Adrenal gland (tissue), 19 donors: ENCODE measurements at places on chromosomes 2 and 18. TPM values are rescaled to one million over a fixed set of nuclear protein-coding genes. Genes with fewer than 3 reads are reported as not detected.

IFIH1 gene
- 11.7 TPM for total RNA-seq

CNGA3 gene
- total RNA-seq = 0.28 TPM

MYO5B gene
- 4.0 TPM for total RNA-seq

CEP76 gene
- total RNA-seq = 2.8 TPM

UCN gene
- 2.9 TPM for total RNA-seq

TACR1 gene
- total RNA-seq = 1.9 TPM

IL1RL1 gene
- 2.1 TPM for total RNA-seq

CSRNP3 gene
- total RNA-seq = 3.8 TPM

SEPTIN10 gene
- 32.5 TPM for total RNA-seq

CAD gene
- 19.0 TPM for total RNA-seq

CABLES1 gene
- 11.2 TPM for total RNA-seq

LYPD1 gene
- total RNA-seq = 2.1 TPM

PLGLB2 gene
- total RNA-seq = 0.97 TPM

MOB1A gene
- total RNA-seq = 64.1 TPM

CNTNAP5 gene
- not detected for total RNA-seq

MROH2A gene
- not detected for total RNA-seq

HOXD13 gene
- not detected for total RNA-seq

CPO gene
- 0.43 TPM for total RNA-seq

FEV gene
- total RNA-seq = 0.22 TPM

LHCGR gene
- 0.14 TPM for total RNA-seq

SERPINB5 gene
- total RNA-seq = not detected

PRKD3 gene
- total RNA-seq = 59.4 TPM
